T-helper 17 cell (primary cell): ENCODE measurements at places on chromosomes 7 and 10.
A peak's percentile ranks its signal among the peaks of the same experiment; 100 is the strongest.

GRCh38 chr10:23197416-23197861, 5.3 kb downstream of the PTF1A start:
- DNase-seq = no peak

GRCh38 chr7:155426543-155427410, 31.2 kb upstream of the EN2 start:
- DNase-seq = no peak

DNA sequence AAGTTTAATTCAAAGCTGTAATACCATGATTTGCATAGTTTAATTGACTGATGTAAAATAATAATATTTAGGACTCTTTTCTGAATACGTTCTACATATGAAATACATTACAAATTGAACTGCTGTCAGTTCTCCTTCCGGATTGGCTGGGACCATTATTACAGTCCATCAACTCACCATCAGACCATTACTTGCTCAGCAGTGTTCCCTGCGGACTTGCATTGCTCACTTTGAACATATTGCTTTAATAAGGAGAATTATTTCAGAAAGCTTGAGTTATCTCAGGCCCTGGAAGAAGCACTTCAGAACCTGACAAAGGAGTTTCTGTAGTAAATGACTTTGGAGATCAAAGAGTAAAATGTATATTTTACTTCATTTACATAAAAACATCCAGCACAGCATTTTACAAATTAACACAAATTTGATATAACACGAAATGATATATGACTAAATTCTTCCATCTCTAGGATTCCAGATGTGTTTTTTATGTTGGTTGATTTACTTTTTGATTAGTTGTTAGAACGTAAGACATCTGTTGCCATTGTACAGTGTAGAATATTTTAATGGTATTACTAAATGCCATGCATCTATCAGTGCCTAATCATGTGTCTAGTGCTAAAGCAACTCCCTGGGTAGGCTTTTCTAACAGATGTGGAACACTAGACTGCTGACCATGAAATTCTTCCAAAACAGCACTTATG, 418.5 kb upstream of the SEMA3A start:
- DNase-seq = no peak

DNA sequence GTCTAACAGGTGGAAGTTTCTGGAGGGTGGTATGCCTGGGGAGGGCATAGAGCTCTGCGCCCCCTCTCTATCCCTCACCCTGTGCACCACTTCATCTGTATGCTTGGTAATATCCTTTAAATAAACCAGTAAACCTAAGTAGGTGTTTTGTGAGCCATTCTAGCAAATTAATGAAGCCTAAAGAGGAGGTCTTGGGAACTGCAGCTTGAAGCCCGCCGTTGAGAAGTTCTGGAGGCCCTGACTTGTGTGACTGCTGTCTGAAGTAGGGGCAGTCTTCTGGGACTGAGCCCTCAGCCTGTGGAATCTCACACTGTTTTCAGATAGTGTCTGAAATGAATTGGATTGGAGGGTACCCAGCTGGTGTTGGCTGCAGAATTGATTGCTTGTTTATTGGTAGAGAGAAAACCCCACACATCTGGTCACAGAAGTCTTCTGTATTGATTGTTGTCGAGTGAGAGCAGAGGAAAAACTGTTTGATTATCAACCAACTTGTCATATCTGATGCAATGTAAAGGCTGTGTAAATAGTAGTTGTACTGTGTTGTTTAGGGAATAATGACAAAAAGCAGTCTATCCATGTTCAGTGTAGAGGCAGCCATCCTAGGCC, 4.7 kb downstream of the CRCP start:
- no peak for DNase-seq

DNA sequence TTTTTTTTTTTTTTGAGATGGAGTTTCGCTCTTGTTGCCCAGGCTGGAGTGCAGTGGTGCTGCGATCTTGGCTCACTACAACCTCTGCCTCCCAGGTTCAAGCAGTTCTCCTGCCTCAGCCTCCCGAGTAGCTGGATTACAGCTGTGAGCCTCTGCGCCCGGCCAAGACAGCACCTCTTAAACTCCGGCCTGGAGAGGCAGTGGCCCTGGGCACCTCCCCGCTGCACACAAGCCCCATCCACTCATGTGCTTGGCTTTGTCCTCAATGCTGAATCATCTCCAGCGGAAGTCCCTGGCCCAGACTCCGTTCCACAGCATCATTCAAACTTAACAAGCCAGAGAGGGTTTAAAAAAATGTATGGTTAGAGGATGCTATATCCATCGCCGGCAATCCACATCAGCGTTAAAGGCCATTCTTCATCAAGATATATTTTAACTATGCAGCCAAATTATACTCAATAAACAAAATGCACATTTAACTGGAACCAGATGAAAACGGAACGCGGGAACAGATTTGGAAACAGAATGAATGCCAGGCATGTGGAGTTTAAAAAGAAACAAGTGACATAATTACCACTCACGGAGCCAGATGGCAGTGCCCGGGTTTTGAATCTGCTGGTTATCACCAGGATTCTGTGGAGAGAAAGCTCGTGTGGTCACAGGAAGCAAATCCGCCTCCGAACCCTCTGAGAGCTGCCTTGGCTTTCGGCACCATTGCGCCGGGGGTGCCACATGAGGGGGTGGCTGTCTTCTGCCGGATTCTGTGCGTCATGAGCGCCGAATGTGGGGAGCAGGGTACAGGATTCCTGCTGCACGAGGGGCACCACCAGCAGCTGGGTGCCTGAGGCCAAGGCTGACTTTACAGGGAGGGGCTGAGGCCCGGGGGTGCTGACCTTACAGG, 45.6 kb upstream of the CFAP46 start:
- DNase-seq = no peak

DNA sequence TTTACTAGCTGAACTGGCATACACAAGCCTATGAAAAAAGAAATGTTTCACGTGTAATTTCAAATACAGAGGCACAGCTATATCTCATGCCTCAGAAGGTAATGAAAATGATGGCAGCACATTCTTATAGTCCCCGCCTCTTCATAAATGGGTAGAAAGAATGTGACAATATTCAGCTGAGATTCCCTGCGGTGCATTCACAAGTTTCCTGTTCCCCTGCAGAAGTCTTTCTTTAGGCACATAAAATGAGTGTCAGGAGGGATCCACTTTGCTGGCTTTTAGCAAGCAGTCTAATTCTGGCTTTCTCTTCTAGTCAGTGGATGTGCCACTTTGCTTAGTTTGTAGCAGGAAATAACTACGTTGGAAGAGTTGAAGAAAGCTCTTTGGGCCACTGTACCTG, 56.1 kb downstream of the DGKB start:
- no peak for DNase-seq

DNA sequence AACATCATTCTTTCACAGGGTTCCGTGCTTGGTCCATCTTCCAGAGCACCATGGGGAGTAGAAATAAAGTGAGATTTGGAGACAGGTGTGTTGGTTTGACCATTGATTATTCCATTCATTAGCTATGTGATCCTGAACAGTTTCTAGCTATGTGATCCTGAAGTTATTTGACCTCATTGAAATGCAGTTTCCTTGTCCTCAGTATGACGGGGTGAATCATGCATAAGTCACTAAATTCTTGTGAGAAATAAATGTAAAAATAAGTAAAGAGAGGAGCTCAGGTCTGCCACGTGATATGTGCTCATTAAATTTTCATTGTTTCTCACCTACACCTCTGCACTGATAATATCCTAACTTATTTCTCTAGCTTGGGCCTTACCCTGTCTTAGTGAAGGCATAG, 34.1 kb upstream of the LHFPL3 start:
- DNase-seq = no peak

- DNase-seq = no peak
These were observed 904 bp downstream of the NPTX2 start for GRCh38 chr7:98617960-98618418.

DNA sequence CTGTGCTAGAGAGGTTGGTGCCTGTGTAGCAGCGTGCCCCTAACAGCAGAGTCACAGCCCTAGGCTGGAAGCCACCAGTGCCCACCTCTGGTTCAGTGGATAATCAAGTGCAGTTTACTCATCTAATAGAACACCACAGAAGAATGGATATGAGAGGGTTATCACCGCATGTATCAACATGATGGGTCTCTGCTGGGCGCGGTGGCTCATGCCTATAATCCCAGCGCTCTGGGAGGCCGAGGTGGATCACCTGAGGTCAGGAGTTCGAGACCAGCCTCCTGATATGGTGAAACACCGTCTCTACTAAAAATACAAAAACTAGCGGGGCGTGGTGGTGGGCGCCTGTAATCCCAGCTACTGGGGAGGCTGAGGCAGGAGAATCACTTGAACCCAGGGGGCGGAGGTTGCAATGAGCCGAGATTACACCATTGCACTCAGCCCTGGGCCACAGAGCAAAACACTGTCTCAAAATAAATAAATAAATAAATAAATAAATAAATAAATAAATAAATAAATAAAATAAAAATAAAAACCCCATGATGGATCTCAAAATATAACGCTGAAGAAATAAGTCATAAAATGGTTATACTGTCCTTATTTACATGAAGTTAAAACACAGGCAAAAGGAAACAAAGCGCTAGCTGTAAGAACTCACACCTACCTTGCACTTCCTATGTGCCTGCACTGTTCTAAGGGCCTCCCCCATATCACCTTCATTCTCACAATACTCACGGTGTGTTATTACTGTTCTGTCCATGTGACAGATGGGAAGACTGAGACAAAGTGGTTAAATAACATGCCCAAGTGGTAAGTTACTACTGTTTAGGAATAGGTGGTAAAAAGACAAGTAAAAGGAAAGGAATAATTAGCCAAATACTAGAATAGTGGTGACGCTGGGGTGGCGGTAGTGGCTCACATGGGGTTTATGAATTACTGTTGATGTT, 70.9 kb downstream of the AMZ1 start:
- DNase-seq = no peak

- DNase-seq = no peak
These were observed 162.6 kb downstream of the KLF6 start for GRCh38 chr10:3622427-3622826.

DNA sequence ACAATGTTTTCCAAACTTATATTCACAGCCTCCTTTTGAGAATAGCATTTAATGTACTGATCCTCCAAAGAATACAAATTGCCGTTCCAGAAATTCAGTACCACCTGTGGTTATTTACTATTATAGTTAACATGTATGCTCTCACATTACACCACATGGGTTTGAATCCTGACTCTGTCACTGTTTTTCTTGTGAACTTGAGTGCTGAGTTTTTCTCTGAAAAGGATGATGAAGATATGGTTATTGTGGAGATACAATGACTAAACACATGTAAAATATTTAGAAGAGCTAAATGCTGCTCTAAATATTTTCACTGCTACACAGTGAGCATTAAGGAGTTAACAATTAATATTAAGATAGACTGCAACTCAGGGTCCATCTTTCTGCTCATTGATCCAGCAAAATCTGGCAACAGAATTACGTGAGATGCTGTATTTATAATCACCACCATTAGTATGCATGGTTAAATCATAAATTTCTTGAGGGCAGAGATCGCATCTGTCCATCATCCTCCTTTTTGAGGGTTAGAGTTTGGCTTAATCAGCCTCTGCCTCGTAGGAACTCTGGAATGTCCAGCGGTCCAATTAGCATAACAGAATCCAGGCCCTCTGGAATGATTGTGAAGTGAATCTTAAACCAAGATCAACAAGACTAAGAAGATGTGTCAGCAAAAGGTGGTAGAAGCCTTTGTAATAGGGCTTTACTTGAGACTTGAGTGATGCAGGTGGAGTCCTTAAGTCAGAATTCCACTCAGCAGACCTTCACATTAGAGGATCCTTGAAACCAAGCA, 152.8 kb downstream of the MACC1 start:
- DNase-seq = no peak

- DNase-seq = no peak
These were observed 83.0 kb downstream of the ARL4A start for GRCh38 chr7:12770227-12770975.

DNA sequence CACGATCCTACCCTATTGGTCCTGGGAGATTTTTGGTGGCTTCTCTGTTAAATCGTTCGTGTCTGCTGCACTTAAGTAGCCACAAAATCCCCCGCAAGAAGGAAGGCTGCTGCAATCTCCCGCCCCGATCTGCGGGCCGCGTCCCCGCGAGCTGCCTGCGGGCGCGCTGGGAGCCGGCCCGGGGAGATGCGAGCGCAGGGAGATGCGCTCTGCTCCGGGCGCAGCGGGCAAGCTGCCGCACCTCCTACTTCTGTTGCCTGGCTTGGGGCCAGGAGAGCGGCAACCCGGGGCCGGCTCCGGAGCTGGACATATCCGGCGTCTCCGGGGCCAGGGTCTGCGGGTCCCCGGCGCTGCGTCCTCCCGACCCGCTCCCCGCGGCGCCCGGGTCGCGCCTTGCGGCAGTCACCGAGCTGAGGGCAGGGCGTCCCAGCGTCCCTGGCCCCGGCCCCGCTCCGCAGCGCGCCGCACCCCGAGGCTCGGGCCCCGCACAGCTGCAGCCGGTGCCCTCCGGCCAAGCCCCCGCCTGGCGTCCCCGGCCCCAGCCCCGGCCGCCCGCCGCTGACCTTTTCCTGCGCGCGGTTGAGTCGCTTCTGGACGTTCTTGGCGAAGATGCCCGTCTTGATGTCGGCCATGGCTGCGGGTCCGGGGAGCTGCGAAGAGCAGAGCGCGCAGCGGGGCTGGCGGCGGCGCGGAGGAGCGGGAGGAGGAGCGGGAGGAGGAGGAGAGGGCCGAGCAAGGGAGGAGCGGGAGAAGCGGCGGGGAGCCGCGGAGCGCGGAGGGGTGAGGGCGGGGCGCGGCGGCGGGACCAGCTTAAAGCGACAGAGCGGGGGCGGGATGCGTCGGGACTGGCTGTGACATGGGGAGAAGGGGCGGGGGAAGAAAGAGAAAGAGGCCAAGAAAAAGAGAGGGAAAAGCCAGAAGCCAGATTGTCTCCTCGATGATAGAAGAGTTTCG, at the start of gene AMPH:
Gene AMPH (minus strand): TSS at position 654 of the 954 bp plus-strand sequence. CDS start 22 bp downstream, at position 632.
- no peak for DNase-seq

DNA sequence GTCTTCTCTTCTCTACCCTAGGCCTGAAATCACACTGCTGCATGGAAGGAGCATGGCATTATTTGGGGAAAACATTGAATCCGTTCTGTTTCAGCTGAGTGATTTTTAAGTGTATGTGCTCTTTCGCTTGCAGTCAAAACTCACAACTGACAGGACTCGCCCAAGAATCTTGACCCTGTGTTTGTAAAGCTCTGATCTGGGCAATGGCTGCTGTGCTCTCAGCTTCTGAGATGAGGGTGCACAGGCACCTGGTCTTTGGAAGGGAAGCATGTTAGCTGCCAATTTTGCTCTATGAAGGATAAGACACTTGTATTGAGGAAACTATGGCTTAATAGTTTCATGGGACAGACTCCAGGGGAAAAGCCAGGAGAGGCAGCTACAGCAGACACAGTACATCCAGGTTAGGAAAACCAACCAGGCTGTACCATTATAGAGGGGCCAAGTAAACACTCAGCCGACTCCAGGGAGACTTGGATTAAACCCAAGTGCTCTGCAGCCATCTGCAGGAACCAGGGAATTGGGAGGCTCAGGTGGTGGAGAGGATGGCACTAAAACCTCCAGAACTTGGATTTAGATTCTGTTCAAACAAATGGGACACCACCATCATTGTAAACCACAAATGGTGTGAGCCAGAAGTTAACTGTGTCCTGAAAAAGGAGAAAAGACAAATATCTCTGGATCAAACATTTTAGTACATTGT, 43.3 kb downstream of the LYZL1 start:
- DNase-seq = no peak

GRCh38 chr7:142782922-142783900, 12.4 kb downstream of the PRSS2 start:
- peak; percentile 65 for DNase-seq
